ENCODE measurements at places on chromosomes 11 and 22.

DNA sequence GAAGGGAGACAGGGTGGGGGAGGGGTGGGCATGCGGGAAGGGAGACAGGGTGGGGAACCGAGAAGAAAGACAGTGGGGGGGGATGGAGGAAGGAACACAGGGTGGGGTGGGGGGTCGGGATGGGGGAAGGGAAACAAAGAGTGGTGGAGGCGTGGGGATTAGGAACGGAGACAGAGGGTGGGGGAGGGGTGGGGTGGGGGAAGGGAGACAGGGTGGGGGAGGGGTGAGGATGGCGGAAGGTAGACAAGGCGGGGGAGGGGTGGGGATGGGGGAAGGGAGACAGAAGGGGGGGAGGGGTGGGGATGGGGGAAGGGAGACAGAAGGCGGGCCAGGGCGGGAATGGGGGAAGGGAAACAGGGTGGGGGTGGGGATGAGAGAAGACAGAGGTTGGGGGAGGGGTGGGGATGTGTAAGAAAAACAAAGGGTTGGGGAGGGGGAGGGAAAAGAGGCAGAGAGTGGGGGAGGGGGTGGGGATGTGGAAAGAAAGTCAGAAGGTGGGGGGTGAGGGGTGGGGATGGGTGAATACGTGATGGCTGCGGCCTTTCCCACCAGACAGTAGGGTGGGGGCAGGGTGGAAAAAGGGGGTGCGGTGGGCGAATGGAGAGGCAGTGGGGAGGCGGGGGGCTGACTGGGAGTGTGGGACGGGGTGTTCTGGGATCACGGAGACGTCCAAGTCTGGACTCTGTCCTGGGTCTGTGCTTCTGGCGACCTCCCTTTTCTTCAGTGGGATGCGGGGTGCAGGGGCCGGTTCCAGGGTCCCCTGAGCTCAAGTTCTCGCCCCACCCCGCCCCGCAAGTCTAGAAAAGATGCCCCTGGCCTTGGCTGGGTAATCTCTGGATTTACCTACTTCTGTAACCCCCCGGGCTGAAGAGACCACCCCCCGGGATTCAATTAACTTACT, 744 bp downstream of the PRAME start:
- no peak for DNase-seq

DNA sequence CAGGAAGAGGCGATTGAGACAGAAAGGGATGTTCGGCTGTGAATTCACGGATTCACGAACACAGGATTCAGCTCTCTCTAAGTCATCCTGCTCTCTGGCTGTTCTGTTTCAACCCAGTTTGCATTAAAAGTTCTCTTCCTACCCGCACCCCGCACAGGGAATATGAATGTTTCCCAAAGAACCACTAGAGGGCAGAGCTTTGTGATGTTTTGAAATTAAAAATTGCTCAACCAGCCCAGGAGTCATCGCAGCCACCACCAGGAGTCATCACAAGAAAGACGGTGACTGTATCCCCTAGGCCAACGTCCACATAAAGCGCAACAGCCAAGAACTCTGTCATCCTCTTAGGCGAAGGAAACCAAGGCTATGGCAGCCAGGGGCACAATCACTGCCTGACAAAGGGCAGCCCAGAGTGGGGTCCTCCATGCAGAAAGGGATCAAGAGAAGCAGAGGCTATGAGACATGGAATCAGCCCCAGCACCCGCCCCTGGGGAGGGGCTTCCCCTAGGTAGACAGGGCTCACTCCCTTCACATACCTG, 122.4 kb downstream of the WT1 start:
- peak; percentile 15 for DNase-seq

GRCh38 chr22:38228873-38229740, 27.3 kb downstream of the MAFF start:
- DNase-seq, result no peak

DNA sequence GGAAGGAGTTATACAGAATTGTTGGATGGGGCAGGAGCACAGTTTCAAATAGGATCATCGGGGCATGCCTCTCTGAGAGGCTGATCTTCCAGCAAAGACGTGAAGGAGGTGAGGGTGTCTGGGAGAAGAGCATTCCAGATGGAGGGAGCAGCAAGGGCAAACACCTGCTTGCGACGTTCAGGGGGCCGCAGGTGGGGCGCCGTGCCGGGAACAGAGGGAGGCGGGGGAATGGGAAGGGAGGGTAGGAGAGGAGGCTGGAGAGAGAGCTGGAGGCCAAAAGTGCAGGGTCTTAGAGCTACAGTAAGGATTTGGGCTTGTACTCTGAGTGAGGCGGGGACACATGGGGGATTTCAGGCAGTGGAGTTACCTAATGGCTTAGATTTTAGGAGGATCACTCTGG, 13.6 kb downstream of the APOL5 start:
- no peak for DNase-seq

GRCh38 chr11:44241851-44242250, 68.1 kb downstream of the ALX4 start:
- no peak for DNase-seq

- DNase-seq, result no peak
These were observed 298.0 kb upstream of the ZC3H12C start for GRCh38 chr11:109795234-109795633.

- peak; percentile 22 for DNase-seq
These were observed 5.7 kb upstream of the INTS4 start for GRCh38 chr11:78000193-78000592.

GRCh38 chr11:3901249-3902025, 46.0 kb downstream of the STIM1 start:
- DNase-seq, result no peak

- no peak for DNase-seq
These were observed 4.1 kb downstream of the TSPAN32 start for GRCh38 chr11:2305788-2306451.

Data from stimulated activated CD4-positive, alpha-beta T cell treated with anti-CD3 and anti-CD28 coated beads, Interleukin-4, amount 100 ng/mL, for 1 hour (primary cell).